ENCODE measurements at places on chromosomes 3 and 15.

DNA sequence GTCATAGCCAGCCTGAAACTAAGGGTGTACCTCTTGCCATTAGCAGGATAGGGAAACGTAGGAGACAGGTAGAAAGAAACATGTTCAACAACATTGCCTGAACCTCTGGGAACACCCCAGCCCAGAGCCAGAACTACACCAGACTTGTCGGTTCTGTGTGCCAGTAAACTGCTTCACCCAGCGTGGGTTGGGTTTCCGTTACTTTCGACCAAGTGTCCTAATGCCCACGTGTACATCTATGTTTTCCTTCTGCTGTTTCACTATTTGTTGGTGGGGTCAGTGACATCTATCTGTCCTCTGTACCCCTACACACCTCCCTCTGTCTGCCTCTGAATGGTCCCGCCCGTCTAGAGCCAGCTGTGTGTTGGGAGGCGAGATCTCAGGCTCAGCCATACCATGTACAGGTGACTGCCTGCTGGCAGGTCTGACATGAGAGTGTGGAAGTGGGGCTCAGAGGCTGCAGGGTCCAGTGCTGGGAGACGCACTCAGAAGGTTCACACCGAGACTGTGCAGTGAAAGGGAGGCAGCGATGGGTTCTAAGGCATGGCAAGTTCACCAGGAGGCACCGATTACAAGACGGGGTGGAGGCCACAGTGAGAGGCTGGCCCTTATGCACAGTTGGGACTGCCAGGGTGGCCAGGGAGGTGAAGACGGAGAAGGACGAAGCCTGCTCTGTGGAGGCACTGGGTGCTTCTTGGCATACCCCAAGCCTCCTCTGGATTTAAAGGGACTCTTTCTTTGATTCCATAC lies 36.4 kb downstream of the SSUH2 start:
- no peak for DNase-seq

DNA sequence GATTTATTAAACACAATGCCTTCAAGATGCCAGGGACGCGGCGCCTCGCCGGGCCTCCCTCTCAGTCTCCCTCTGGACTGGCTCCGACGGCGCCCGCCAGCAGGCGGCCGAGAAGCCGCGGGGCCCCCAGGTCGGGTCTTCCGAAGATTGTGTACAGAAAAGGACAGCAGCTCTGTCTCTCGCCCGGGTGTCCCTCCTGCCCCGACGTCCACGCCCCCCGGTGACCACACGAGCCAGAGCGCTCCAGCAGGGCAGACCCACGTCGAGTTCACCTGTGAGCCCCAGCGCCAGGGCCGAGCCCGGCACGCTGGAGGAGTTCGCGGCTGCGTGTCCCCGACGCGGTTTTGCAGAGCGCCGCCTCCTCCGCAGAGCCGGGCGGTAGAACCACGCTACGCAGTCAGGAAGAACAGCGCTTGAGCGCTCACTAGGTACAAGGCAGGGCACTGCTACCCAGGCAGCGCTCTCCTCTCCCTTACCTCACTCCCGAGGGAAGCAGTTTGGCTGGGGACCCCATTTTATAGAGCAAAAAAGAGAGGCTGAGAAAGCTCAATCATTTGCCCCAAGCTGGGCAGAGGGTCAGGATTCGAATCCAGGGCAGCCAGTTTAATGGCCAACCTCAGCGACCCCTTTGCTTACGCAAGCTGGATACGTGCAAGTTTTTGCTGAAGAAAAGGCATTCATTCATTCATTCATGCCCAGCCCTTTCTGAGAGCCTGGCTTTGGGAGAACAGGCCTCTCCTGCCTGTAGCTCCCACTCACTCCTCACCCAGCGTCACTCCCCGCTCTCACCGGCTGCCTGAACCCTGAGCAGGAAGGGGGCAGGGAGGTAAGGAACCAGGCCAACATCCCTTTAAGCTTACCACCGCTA lies 3.0 kb upstream of the TLE3 start:
- DNase-seq = peak; percentile 80

- no peak for DNase-seq
Measured at GRCh38 chr3:14401692-14402303, 608 bp upstream of the SLC6A6 start.

DNA sequence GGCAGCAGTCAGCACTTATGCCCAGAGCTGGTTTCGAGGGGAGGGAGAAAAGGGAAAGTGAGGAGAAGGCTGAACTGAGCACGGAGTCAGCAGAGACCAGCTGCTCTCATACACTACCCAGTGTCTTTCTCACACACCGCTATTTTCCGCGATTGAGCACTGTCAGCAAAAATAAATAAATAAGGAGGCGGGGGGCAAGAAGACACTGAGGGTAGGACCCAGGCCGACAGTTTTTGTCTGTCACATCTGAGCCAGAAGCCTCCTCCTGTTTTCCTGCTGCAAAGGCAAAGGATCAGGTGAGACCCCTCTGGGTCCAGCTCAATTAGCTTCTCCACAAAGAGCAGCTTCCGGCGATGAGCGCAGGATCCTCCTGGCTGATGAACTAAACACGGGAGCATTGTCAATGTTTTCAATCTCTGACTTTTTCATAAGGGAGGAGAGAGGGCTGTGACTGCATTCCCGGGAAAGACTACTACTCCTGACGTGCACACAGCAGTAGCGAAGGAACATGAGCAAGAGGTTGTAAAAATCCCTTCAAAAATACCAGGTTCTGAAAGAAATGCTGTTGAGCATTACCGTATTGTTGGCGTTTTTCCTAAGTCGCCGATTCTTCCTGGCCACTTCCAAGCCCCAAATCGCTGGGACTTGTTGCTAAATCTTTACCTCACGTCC lies 1.3 kb downstream of the FRMD5 start:
- DNase-seq = no peak

- DNase-seq = no peak
Measured at GRCh38 chr3:60746695-60747416, 504.4 kb downstream of the FHIT start.
